Activated naive CD4-positive, alpha-beta T cell (primary cell): ENCODE measurements at places on chromosomes 5 and 9.

DNA sequence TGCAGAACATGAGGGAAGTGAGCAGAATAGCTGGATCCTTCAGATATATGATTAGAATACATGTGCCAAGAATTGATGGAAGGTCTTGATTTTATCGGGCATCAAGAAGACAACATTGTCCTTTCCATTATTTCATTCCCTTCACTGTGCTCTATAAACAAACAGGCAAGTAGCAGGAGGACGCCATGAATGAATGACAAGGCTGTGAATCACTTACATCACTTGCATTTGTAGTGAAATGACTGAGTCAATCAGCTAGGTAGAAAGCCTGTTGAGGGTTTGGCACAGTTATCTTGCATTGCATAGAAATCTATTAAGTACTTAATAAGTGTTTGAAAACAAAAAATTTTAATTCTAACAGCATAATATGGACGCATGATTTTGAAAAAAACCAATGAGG is 548.8 kb upstream of the IZUMO3 start:
- DNase-seq, result no peak

DNA sequence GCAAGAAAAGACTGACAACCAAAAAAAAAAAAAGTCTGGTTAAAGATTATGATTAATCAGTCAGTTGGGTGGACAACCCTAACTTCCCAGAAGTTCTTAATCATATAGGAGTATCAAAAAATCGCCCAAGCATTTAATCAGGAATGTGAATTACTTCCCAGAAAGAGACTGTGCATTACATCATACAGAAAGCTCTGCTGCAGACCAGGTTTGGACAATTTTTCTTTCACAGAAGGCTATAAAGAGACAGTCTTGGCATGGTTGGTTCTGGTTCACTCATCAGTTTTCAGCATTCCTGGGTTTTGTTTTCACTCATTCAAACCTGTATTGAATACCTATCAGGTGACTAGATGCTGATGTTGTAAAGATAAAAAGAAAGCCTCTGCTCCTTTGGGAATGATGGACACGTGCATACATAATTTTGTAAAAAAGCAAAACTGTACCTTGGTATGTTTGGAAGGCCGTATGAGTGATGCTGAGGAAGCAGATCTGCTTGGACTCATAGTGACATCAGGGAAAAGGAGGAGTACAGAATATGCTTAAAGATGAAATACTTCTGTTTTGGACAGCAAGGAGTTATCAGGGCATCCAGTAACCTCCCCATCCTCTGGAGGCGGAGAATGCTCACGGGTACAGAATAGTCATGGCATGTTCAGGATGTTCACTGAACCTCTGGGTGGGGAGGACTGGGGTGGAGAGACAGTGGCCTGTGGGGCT is 178.4 kb downstream of the GNA14 start:
- DNase-seq, result no peak

DNA sequence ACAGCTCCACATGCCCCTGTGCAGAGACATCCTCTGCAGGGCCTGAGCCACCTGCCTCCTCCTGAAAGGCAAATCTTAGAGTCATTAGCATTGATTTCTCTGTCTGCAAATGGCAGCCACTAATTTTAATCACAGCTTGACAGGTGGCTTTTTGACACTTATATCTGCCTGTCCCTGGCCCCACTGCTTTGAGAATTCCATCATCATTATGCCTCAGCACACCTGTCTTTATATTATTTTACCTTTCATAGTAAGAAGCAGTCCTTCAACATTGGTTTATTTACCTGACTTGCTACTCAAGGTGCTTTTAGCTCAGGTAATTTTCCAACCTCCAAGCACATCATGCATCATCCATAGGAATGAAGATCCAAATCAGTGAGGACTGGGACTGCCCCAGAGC is 451.3 kb downstream of the MTRR start:
- no peak for DNase-seq

- DNase-seq, result no peak
Measured at GRCh38 chr5:140627972-140628371, 5.0 kb downstream of the CD14 start.
